ENCODE measurements at places on chromosomes 1 and 21.

- no peak for DNase-seq
These were observed 313.5 kb upstream of the ESRRG start for GRCh38 chr1:217036757-217037156.

- DNase-seq: no peak
These were observed 135.0 kb downstream of the TGFB2 start for GRCh38 chr1:218480137-218480536.

- no peak for DNase-seq
These were observed 32.0 kb upstream of the TTC22 start for GRCh38 chr1:54833121-54833520.

DNA sequence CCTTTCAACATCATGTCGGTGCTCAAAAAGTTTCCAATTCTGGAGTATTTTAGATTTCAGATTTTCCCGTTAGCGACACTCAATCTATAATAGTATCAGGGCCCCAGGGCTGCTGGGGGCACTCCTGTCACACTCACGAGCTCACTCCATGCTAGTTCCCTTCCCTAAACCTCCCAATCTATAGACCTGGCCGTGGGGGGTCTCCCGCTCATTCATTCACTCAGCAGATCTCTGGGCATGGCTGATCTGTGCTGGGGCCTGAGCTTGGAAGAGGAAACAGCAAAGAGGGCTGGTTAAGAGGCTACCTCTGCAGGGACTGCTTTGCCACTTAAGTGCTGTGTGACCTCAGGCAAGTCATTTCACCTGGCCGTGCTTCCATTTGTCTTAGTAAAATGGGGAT is 46.8 kb upstream of the LAPTM5 start:
- DNase-seq: no peak

- DNase-seq: peak; percentile 41
These were observed 383.3 kb downstream of the RRAGC start for GRCh38 chr1:38476111-38476849.

DNA sequence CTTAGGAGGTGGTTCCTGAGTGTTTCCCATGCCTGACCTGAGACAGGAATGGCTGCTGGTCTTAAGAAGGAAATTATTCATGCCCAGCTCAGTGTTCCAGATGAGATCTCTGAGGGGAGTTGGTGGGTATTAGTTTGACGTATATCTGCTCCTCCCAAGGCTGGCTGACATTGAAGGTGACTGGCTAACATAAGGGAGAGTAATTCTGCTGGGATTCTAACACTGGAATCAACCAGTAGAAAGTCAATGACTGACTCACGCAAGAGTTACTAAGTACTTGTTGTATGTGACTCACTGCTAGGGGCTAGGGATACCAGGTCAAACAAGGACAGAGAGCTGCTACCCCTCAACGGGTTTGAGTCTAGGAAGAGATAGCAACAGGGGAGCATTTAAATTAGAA is 177.3 kb downstream of the CACNA1E start:
- no peak for DNase-seq

GRCh38 chr1:207897188-207897587 is 13.7 kb downstream of the CD34 start:
- DNase-seq: no peak

- no peak for DNase-seq
These were observed 317.9 kb downstream of the NFIA start for GRCh38 chr1:61400131-61400770.

DNA sequence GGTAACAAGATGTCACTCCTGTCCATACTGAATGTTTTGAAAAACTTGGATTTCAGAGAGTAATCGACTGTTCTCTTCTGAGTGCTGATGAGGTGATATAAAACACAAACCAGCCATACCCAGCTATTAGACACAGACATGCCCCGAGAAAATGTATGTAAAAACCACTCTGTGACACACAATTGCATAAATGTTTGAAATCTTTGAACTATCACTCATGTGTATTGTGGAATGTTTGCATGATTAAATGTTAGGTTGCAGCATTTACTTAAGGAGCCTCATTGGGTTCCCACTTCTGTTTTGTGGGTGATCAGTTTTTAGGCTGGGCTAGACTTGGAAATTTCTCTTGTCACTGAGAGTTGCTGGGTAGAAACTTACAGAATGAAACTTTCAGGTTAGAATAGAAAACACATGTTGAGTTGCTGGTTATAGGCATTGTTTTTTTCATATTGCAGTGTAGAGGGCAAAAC is 270.4 kb upstream of the B3GALT2 start:
- DNase-seq: no peak

DNA sequence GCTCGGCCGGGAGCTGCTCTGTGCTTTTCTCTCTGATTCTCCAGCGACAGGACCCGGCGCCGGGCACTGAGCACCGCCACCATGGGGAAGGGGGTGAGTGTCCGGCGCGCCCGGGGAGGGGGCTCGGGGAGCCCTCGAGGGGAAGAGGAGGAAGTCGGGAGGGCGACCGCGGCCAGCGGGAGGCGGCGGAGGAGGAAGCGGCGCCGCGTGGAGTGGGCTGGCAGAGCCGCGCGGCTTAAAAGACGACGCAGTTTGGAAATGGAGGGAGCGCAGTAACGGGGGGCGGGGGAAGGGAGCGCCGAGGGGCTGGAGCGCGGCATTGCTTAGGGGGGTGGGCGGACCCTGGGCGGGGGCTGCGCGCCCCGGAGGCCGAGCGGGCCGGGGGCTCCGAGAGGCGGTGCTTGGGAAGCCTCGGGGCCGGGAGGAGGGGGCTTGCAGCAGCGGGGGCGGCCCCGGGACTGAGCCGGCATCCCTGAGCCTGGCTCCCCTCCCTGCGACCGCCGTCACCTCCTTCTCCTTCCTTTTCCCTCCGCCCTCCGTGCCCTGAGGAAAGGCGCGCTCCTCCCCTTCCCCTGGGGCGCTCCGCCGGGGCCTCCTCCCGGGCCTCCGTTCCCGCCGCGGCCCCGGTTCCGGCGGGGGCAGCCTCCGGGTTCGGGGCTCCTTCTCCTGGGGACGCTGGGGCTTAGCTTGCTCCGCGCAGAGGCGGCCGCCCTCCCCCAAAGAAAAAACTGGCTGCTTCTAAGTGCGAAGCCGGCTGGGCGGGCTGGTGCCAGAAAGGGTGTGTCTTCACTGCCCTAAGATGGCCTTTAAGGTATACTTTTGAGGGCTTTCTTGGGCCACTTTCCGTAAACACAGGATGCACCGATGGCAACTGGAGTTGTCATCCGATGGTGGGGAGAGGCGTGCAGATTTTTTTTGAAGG is 648 bp downstream of the ATP1A1 start:
- peak; percentile 66 for DNase-seq

DNA sequence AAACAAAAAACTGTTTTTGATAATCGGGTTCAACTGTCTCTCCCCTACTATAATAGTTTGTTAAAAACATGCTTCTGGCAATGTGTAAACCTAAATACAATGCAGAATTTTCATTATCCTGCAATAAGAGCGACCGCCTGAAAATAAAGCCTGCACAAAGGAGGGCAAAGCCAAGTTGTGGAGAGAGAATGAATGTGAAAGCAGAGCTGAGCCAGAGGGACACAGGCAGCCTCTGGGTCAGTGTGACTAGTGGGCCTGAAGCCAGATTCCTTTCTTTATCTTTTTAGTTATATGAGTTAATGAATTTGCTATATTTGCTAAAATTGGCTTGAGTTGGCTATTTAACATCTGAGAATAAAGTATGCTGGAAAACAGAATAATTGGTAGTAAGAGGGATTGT is 615.2 kb downstream of the PLA2G4A start:
- DNase-seq: no peak

DNA sequence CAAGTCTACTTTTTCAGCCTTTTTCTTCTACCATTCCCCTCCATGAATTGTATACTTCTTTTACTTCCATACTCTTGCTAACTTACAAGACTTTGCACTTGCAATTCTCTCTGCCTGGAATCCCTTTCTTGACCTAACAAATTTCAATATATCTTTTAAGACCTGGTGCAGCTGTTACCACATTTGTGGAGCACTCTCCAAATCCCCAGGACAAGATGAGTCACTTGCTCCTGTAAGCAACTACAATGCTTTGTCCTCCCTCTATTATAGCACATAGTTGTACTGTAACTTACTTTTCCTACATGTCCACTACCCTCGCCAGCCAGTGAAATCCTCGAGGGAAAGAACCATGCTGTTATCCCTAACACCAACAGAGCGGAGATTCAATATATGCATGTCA is 43.1 kb downstream of the WARS2 start:
- DNase-seq: no peak

- DNase-seq: no peak
These were observed 84.4 kb downstream of the RNF220 start for GRCh38 chr1:44489481-44489880.

DNA sequence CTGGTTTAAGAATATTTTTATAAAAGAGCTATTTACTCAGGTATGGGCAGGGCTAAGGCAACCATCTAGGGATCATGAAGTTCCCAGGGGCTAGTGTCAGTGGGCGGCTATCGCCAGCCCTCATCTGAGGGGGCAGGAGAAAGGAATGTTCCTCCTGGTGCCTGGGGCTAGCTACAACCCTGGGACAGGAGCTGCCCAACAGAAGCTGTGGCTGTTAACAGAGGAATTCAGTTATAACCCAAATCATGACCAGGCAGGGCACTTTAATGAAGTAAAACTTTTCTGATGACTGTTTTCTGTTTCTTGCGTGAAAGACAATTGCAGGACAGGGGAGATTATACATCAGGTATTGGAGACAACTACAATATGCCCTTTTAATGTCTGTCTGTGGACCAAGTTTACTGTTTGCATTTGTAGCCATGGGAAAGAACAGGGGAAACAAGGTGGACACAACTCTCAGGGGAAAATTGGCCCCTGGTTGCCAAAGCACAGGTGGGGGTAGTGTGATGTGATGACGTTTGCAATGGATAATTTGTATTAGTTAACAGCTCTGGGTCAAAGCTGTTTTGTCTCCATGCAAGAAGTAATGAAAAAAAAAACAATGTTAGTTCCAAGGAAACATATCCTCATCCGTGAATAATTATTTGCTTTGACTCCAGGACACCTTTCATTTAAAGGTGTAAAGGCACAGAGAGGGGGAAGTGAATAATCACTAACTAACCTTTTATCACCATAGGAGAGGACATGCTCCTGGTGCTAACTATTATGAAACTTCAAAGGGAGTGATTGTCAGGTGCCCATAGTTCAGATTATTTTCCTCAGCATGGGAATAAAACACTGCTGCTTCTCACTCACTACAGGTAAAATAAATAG is 105.2 kb downstream of the TSEN15 start:
- no peak for DNase-seq

DNA sequence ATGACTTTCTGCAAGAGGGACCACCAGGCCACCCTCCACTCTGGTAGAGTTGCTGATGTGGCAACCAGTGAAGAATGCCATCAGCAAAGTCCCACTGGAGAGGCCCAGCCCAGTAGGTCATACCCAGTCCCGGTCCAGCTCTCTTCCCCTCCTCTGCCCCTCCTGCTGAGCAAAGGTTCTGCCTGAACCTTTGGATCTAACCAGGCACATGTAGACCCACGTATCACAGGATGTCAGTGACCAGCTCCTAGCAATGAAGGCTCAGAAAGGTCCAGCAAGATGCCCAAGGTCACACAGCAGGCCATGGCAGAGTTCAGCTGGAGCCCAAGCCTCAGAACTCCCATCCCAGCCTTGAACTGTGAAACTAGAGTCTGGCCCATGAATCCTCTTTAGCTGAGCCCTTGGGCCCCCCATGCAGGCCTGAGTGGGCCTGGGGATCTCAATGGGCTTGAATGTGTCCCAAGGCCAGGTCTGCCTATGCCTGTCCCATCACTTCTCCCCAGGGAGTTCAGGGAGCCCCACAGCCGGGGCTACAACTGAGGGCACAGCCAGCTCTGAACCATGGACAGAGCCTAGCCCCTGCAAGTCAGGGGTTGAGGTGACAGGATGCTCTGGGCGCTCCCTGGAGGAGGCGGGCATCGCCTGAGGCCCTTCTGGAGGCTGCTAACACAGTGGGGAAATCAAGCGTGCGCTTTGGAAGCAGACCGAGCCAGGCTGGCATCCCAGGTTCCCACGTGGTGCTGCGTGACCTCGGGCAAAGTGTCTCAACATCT is 21.4 kb upstream of the PADI1 start:
- no peak for DNase-seq

GRCh38 chr1:116737020-116737854 is 17.0 kb upstream of the CD2 start:
- DNase-seq: peak; percentile 66

GRCh38 chr1:11142618-11143391 is 43.1 kb upstream of the EXOSC10 start:
- DNase-seq: no peak

- DNase-seq: peak; percentile 46
These were observed 449 bp downstream of the EPS15 start for GRCh38 chr1:51518586-51519047.

DNA sequence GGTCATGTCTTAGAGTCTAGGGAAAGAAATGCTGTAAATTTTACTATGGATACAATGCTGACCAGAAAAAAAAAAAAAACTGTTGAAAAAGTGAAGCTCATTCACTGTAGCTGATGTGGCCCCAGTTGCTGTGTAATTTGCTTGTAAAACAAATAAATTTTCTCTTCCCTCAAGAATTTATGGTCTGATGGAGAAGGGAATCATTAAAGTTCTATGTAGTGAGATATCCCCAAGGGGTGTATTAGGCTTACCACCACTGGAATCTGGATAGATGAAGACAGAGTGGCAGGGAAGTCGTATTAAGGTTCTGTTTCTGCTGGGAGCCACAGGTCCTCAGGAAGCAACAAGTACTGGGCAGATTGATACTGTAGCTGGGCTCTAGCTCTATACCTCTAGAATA is 860.0 kb downstream of the LTN1 start:
- DNase-seq: no peak

DNA sequence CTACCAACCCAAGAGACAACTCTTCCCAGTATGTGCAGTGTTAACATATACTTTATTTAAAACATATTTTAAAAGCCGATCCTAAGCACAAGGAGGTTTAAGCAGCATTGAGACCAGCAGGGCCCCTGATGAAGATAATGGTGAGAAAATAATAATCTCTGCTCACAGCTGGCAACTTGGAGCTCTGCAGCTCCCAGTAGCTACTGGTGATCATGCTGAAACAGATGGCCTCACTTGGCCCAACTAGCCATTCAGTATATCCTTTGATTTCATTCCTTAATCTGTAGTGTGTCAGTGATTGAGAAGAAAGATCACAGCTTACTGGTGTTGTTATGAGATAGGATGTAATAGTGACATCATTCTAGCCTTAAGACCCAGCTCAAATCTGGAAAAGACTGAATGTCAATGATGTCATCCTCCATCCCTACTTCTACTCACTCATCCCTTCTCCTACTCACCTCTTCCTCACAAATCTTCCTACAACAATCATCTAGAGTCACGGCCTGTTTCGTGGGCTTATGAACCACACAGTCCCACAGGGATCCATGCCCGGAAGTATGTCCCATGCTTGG is 817.9 kb downstream of the PLA2G4A start:
- DNase-seq: no peak

- no peak for DNase-seq
These were observed 60.4 kb downstream of the CAMK2N1 start for GRCh38 chr1:20425622-20426021.

GRCh38 chr1:238340989-238341388 is 450.3 kb upstream of the ZP4 start:
- DNase-seq: no peak
